ENCODE measurements at places on chromosomes 4 and X. TPM values are rescaled to one million over a fixed set of nuclear protein-coding genes. Genes with fewer than 3 reads are reported as not detected.

PAGE5 gene
- not detected for total RNA-seq

GRCh38 chr4:159682996-159683395, 580.1 kb downstream of the RAPGEF2 start:
- no peak for DNase-seq
- no peaks in the 10 kb centered on the region for H3K36me3 ChIP-seq
- peaks cover 12% of the 10 kb centered on the region for H3K4me1 ChIP-seq

DMD gene
- total RNA-seq, result 7.6 TPM

MECP2 gene
- total RNA-seq, result 32.7 TPM

COL4A6 gene
- 15.2 TPM for total RNA-seq

DNA sequence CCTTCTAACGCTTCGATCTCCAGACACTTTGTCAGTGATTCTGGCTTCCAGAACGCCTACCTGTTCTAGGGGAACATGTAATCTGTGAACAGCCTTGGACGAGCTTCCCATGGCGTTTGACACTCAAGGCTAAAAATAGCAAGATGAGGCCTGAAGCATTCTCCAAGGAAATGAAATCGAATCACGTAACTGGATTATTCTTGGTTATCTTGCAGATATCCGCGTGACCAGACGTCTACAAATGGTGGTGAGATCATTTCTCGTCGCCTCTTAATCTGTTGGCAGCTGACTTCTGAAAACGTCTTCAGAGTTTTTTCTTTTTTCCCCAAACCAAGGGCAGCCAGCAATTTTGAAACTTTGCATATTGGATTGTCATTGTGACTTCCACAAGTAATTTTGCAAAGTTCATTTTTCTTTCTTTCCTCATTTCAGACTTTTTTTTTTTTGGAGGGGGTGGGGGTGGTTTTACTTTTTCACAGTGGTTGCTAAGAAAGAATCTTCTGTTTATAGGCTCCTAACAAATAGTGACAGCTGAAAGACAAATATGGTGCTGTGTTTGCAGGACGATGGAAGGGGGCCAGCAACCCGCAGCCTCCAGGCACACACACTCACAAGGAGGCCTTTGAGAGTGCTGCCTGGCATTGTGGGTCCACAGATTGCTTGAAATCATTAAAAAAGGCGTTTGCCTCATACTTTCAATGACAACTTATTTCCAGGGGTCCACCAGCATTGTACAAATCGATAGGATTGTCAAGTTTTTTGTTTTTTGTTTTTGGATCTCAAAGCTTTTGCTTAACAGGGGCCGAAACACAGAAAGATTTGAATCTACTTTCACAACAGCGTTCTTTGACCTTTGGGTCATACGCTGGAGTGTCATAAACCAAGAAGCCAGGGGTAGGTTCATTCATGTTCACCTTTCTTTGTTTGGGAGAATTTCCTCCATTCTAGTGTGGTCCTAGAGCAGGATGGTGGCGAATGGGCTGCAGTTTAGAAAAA, 32.4 kb upstream of the PDLIM3 start:
- H3K27me3 ChIP-seq, result no peaks in the 10 kb centered on the region
- no peak for DNase-seq
- no peak overlapping the region for H3K27ac ChIP-seq
- no peaks in the 10 kb centered on the region for H3K36me3 ChIP-seq
- H3K4me3 ChIP-seq, result no peak overlapping the region

SASH3 gene
- total RNA-seq, result not detected

SGMS2 gene
- total RNA-seq, result 0.43 TPM

DNA sequence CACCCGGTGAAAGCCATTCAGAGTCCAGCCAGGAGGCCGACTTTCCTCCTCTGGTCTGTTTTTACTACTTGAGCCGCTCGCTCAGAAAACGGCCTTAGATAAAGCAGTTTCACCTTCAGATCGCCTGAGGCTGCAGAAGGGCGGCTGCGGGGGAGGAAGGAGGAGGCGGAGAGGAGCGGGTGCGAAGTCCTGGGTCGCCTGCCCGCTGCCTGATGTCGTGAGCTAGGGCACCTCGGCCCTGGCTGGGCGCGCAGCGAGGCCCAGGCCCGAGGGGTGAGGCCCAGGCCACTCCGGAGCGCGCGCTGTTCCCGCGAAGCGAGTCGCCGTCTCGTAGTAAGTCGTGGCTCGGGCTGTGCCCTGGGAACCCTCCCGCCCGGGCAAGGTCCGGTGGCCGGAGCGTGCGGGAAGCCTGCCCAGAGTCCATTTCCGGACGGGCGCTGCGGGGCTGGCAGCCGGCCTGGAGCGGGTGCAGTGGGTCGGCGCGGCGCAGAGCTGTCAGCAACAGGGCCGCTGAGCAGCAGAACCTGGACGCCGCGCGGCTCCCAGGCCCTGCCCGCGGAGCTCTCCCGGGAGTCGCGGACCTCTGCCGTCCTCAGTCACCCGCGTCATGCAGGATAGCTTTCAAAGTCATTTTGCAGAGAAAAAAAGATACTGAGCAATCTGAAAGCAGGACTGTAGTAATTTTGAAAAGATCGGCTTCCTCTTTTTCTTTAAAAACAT, 18.6 kb downstream of the TRIM2 start:
- H3K4me3 ChIP-seq, result peak overlapping the region; percentile 62
- H3K27me3 ChIP-seq, result peaks cover 16% of the 10 kb centered on the region
- no peak overlapping the region for H3K27ac ChIP-seq
- peaks cover 26% of the 10 kb centered on the region for H3K4me1 ChIP-seq
- peak; percentile 70 for DNase-seq

CT45A8 gene
- total RNA-seq, result not detected

All from GM23338 (cell line).